ENCODE measurements at places on chromosomes 2 and 18.
A peak's percentile ranks its signal among the peaks of the same experiment; 100 is the strongest.

DNA sequence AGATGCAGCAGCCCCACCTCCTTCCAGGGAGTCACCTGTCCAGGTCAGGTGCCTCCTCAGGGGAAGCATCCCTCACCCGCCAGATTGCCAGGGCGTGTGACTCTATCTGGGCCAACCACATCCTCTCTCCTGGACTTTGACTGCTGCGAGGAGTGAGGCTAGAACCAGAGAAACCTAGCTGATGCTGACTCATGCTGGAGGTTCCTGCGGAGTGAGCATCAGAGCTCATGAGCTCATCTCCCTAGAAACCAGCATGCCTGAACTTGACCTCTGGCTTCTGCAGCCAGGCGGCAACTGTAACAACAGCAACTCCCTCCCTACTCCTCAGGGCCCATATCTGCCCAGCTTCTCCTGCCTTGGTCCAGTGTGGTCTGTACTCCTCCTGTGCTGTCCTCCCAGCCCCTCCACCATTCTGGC, 28.3 kb upstream of the NT5DC4 start:
- peak; percentile 58 for DNase-seq

DNA sequence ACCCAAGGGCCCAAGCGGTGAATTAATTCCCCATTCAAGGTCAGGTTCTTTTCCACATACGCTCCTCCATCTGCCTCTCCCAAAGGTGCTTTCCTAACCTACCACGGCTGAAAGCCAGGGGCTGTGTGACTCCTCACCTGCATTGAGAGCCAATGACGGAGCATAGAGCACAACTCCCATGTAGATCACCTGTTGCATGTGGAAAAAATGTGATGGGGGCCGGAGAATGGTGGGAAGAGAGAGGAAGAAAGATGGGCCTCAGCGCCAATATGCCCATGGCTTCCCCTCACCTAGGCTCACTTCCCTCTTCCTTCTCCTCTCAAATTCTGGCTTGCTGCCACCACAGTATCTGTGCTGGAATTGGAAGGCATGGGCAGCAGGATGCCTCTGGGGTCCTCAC, 5.5 kb upstream of the ATRAID start:
- no peak for DNase-seq

- no peak for DNase-seq
These were observed 59.2 kb downstream of the SGPP2 start for GRCh38 chr2:222483513-222484039.

- DNase-seq, result no peak
These were observed 111.7 kb downstream of the PIEZO2 start for GRCh38 chr18:11037533-11038240.

DNA sequence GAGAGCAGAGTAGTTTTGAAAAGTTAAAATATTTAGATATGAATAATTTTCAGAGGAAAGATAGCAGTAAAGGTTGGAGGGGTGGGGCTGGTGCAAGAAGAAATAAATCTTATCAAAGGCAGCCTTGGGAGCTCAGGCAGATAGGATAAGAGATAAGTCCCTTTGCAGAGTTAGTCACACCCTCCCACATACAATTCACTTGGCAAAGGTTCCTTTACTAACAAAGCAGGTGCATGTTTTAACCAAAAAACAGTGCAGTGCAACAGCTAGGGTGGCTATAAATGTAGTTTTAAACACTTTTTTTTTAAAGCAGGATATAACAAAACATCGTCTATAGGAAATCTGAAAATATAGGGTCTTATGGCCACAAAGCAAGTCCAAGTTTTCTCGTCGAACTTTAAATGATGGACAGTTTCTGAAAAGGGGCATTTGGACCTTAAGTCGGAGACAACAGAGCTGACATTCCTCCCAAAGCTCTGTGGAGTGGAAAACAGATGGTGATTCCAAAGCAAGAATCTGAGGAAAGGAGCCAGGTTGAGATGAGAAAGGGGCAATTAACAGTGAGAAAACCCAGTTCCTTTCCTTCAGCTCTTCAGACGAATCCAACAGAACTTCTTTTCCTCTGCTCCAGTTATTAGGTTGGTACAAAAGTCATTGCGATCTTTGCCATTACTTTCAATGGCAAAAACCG, 53.0 kb downstream of the EPHA4 start:
- DNase-seq, result no peak

DNA sequence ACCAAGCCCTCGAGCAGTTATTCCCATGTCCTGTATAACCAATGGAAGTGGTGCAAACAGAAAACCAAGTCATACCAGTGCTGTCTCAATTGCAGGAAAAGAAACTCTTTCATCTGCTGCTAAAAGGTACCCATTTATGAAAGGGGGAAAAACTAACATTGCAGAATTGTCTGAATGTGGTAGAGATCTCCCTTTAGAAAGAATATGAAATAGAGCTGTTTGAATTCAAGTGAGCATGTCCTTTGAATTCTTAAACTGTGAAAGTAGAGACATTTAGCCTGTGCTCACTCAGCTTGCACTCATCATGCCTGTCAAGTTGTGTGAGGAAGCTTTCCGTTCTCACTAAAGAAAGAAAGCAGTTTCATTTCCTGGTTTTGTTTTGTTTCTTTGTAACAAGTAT, 87.4 kb downstream of the EML4 start:
- DNase-seq, result no peak

GRCh38 chr18:49016648-49017539, 66.1 kb upstream of the SMAD7 start:
- no peak for DNase-seq

- DNase-seq, result no peak
These were observed 65.3 kb downstream of the C1D start for GRCh38 chr2:67997528-67997900.

DNA sequence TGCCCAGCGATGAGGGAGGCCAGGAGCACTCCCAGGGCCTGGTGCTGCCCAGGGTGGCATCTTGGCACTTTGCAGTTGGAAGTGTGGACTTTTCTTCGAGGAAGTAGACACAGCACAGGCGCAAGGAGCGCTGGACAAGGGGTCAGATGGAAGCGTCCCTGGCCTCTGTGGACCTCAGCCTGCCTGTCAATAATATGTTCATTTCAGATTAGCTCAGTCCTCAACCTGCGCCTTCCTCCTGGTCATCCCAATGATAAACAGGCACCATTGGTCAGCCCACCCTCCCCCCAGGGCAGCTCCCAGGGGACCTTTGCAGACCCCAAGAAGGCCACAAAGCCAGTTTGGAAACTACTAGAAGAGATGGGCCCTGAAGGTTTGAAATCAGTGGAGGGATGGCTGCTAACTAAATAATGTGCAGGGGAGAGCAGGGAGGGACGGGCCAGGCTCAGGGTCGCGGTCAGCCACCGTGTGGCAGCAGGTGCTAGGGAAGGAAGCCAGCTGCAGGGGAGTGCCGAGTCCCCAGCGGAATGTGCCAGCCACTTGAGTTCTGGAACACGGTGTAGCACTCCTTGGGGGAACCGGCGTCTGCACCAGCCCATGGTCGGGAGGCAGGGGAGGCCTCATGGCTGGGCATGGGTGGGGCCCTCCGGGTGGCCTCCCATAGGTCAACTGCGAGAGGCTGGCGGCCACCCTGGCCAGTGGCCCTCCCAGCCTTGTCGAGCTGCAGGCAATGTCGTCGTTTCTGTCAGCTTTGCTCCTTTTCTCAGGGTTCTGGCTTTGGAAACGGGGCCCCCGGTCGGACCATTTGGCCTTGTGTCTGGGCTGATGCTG, 59.9 kb downstream of the ADI1 start:
- no peak for DNase-seq

DNA sequence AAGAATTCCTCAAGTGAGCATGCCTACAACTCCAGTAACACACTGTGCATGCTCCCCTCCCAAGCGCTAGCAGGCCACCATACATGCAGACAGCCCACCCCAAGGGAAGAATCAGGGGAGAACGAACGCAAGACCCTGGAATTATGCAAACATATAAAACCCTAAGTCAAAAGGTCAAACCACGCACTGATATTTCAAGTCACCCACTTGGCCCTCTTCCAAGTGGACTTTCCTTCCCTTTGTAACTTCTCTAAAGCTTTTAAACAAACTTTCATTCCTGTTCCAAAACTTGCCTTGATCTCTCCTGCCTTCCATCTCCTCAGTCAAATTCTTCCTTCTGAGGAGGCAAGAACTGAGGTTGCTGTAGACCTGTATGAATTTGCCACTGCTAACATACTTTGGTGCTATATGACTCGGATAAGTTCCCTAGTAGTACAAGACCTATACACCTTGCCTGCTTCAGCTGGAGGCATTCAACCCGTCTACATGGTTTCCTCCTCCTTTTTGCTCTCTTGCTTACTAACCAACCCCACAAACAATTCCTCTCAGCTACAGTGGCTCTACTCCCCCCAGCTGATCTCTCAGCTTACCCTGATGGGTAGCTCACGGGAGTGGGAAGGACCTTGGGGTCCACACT, 11.1 kb upstream of the RPIA start:
- no peak for DNase-seq

GRCh38 chr2:15145046-15145817, 415.9 kb downstream of the NBAS start:
- no peak for DNase-seq

DNA sequence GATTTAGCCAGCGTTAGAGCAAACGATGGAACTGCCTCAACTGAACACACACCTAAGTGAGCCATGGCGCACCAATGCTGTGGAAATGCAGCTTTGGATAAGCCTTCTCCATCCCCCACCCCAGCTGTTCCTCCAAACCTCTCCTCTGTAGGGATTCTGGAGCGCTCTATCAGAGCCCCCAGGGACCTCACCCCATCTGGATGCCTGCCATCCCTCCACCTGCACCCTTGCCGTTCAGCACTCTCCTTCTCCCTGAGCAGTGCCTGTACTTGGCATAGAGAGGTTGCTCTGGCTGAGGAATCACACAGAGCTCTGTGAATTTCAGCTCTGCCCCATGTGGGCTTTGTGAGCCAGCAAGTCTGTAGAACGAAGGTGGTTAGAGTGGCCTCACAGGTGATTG, 42.8 kb upstream of the INHBB start:
- no peak for DNase-seq

GRCh38 chr2:240780023-240780700, 39.9 kb downstream of the KIF1A start:
- DNase-seq, result no peak

- no peak for DNase-seq
These were observed 207.1 kb downstream of the NDUFA10 start for GRCh38 chr2:239818086-239818485.

DNA sequence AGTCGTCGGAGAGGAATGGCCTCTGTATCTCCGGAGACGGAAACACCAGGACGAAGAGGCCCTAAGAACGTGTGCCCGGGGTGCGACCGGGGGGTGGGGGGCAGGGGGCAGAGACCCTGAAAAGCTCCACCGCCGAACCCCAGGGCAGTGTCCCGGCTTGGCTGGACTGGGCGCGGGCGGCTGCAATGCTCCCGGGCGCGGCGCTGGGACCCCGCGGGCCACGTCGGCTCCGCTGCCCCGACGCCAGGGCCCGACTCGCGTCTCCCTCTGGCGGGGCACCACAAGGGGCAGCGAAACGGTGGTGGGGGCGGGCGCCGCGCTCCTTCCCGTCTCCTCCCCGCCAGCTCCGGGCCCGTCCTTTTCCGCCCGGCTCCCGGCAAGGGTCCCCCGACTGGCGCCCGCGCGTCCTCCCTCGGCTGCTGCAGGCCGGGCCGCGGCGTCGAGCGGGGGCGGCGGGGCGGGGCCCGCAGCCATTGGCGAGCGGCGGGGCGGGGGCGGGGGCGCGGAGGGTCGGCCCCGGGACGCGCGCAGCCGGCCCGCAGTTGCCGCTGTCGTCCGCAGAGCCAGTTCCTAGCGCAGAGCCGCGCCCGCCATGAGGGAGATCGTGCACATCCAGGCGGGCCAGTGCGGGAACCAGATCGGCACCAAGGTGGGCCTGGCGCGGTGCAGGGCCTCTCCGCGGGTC, at the start of gene TUBB6:
TUBB6 (plus strand) TSS at position 541 of the 685 bp plus-strand sequence; CDS start at position 593, 52 bp downstream.
- peak; percentile 28 for DNase-seq

DNA sequence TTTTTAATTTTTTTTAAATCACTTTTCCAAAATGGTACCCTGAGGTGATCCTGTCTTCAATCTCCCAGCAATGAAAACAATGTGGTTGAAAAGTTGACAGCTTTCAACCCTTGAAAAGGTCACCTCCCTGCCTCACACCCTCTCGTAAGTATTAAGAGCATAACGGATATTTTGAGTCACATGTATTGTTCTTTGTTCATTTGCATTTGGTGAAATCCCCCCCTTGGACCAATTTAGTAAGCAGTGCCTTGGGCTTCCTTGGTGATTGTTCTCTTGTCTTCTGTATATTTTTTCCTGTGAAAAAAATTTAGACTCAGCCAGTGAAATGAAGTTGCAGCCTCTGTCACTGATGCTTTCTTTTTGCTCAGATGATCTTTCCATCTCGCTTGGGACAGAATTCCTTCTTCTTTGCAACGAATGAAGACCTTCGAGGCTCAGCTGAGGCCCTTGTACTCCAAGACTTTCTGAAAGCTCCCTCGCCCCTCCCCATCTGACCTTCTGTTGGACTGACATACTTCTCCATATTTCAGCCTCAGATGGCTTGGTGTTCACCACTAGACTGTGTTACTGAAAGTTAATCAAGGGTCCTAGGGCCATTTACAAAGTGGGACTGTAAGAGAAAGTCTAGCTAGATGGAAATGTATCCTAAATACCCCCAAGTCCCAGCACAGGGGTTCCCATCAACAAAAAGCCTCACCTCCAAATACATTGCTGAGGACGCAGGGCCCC, 158.4 kb downstream of the BCL2 start:
- DNase-seq, result no peak

DNA sequence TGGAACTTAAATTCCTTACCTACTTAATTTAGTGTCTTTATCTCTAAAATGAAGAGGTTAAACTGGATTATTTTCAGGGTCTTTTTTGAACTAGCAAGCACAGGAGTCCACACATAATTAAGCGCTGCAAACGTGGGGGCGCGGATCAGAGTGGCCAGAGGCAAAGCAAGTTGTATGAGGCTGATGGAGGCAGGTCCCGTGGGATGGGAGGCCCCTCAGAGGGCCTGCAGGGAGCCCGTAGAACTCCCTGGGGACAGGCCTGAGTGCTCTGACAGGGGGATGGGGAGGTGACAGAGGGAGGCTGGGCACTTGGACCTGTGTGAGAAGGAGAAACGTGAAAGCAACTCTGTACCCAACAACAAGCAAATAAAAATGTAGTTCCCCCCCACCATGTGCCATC, 177.8 kb downstream of the ACKR3 start:
- DNase-seq, result no peak

GRCh38 chr2:16121986-16122390, 181.6 kb downstream of the MYCN start:
- no peak for DNase-seq

GRCh38 chr2:149568138-149568537, 19.4 kb downstream of the MMADHC start:
- no peak for DNase-seq

DNA sequence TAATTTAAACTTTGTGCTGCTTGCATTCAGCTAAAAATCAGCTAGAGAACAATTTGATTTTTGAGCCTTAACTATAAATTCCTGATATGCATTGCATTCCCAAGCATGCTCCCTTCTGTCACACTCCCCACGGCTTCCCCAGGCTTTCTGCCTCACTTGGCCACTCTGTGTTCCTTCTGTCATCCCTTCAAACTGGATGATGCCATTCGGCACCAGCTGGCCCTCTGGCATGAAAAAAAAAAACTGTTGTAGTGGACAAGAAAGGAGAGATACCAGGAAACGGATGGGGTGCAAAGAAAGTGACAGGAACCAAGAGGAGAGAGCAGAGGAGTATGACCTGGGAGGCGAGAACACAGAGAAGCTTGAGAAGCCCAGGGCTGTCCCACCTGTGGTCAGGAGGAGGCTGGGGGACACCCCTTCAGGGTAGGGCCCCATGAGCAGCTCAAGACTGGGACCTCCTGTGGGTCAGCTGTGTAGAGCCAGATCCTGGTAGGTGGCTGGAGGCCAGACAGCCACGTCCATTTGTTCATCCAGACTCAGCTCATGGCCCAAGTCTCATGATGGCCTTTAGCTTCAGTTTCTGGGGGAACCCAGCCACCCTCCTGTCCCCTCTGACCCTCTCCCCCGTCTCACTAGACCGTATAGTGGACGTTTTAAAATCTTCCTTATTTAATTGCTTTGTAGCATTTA, 211.8 kb downstream of the GBX2 start:
- DNase-seq, result no peak

- DNase-seq, result no peak
These were observed 256.1 kb downstream of the XIRP2 start for GRCh38 chr2:167144179-167144898.
